ENCODE measurements at places on chromosomes 4 and X.

- DNase-seq = no peak
Measured at GRCh38 chrX:118698516-118699170, 28.8 kb upstream of the IL13RA1 start.

- no peak for DNase-seq
Measured at GRCh38 chrX:108216919-108217571, 125.5 kb downstream of the ATG4A start.

DNA sequence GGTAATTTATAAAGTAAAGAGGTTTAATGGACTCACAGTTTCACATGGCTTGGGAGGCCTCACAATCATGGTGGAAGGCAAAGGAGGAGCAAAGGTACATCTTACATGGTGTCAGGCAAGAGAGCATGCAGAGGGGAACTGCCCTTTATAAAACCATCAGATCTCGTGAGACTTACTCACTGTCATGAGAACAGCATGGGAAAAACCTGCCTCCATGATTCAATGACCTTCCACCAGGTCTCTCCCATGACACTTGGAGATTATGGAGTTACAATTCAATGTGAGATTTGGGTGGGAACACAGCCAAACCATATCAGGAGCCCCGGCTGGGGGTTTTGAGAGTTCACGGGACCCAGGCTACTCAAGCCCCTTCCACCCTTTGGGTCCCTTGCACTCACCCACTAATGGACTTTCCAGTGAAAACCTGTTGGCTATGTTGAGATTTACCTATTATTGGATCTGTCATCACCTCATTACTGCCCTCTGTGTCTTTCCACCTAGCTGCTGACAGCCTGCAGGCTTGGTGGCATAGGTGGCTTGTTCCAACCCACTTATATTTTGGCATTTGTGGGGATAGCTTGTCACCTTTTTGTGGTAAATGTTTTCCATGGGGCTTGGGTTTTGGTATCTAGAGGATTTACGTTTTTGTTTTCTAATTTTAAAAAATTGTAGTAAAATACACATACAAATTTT lies 24.0 kb downstream of the IGFBP7 start:
- no peak for DNase-seq

DNA sequence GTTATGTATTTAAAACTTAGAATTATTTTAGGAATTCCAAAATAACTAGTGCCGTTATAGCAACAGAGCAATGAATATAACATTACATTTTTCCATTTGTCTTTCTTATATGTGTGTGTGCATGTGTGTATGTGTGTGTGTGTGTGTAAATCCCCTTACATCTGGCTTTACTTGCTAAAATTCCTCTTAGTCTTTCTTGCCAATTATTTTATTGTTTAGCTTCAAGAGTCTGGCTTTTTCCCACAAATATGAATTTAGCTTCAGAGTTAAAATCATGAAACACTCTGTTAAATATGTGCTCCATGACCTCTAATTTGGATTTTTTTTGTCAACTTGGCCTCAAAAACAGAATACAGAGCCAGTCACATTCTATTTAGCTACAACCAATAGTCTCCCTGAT lies 18.9 kb downstream of the FGF13 start:
- no peak for DNase-seq

DNA sequence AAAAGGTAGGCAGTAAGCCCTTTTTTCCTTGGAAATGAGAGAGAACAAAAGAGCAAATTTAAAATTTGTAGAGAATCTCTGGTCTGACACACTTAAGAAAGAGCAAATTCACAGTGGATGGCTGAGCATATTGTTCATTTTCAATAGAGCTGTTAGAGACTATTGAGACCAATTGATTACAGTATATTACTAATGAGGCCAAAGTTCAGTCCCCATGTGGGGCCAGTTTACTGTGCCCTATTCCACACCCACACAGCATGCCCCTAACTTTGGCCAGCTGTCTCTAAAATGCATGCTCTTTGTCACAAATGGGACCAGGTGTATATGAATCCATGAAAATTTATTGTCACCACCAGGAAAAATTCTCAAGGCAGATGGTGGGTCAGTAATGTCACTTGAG lies 470.5 kb downstream of the PCDH7 start:
- no peak for DNase-seq

DNA sequence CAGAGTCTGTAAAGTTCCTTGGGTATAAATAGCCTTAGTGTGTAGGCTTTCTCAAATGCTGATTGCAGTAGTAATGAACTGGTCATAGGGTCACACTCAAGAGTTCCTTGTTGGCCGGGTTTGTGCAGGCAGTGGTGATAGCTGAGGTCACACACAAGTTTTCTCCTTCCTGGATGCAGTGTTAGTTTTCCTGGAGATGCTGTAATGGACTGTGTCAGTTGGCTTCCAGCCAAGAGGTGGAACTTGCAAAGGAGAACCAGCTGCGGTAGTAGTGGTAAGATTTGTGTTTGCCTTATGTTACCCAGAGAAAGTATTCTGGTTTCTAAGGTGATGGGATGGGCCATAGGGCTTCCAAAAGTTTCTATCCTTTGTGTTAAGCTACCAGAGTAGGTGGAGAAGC lies 409.8 kb upstream of the FRG1 start:
- no peak for DNase-seq

DNA sequence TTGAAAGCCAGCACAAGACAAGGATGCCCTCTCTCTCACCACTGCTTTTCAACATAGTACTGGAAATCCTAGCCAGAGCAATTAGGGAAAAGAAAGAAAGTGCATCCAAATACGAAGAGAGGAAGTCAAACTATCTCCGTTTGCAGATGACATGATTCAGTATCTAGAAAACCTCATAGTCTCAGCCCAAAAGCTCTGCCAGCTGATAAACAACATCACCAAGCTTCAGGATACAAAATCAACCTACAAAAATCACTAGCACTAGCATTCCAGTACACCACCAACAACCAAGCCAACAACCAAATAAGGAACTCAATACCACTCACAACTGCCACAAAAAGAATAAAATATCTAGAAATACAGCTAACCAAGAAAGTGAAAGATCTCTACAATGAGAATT lies 38.6 kb downstream of the COX7B2 start:
- DNase-seq = no peak

- no peak for DNase-seq
Measured at GRCh38 chr4:140252141-140252741, 98.3 kb upstream of the MAML3 start.

- DNase-seq = no peak
Measured at GRCh38 chr4:181911420-181911819, 331.8 kb upstream of the TENM3 start.

DNA sequence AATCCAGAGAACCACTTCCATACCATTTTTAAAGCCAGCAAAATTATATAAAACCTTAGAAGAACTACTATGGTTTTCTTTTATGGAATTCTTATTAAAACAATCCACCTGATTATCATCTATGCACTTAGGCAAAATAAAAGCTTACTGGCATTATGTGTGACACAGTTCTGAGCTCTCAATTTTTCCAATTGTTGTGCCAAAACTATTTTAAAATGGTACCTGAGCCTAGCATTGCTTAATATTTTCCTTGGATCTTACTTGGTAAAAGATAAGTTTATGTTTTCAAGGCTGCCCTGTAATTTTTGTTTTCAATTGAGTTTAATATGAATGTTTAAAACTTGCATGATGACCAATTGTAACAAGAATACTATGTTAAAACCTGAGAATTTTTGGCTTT lies 201.3 kb downstream of the MAD2L1 start:
- no peak for DNase-seq

GRCh38 chr4:22071749-22072148 lies 123.2 kb upstream of the KCNIP4 start:
- DNase-seq = no peak

DNA sequence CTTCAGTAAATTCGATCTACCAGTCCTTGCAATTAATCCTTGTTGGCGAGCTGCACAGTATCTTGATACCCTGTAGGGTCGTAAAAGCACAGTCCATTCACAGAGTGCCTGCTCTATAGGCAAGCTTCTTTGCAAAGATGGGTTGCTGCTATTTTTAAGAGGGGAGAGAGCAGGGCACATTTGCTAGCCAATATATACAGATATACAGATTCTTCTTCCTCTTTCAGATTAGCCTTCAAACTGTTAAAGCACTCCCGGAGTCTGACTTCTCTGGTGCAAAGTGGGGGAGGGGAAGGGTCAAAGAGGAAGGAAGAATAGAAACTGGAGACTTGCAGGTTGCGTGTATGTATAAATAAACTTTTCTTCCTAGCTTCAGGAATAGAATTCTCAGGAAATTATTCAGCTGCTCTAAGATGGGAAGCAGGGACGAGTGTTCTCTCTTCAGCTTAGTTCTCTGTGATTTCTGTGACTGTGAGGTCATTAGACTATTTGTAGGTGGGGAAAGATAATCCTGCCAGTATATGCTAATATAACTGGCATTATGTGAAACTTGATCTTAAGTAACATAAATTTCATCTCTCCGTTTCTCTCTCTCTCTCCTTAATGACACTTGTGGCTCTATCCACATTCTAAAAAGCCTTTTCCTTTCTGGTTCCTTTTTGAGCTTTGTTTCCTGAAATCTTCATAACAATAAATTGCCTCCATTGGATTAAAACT lies at the start of gene CYSLTR1:
CYSLTR1 (minus strand) TSS at position 242 of the 717 bp plus-strand sequence. CDS start 53,865 bp downstream, outside the sequence.
- DNase-seq = no peak

- no peak for DNase-seq
Measured at GRCh38 chr4:176635372-176636261, 157.1 kb downstream of the VEGFC start.

DNA sequence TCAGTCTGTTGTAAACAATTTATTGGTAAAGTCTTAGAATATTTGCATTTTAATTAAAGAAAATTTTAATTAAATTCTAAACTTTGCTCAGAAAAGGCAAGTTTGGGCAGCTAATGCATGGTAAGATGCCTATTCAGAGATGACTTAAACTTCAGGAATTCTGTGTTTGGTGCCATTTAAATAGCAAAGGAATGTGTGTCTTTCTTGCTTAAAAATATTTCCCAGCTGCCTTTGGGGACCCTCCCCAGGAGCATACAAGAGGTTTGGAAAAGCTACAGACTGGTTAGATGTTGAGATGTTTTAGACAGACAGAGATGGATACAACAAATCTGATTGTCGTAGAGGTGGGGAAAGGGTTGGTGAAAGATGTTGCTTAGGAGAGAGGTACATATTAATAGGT lies 36.5 kb downstream of the AFF2 start:
- no peak for DNase-seq

GRCh38 chr4:93646233-93646930 lies 182.2 kb upstream of the ATOH1 start:
- no peak for DNase-seq

DNA sequence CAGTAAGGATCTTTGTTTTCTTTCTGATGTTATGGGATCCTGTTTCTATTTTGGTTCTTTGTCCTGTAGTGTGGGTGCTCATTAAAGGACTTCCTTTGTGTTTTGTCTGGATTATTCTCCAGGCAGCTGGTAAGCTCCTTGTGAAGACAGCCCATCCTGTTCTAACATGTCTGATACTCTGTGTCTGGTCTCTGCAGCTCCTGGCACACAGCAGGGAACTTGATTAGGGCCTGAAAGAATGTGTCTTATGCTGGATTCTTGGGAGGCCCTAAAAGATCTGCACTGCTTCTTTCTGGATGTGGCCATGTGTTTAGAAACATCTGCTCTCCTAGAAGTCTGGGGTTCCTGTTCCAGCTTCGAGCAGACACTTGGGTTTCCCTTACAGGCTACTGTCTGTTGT lies 38.1 kb upstream of the ATXN3L start:
- no peak for DNase-seq

- DNase-seq = no peak
Measured at GRCh38 chr4:14308229-14308651, 680.7 kb upstream of the BOD1L1 start.

DNA sequence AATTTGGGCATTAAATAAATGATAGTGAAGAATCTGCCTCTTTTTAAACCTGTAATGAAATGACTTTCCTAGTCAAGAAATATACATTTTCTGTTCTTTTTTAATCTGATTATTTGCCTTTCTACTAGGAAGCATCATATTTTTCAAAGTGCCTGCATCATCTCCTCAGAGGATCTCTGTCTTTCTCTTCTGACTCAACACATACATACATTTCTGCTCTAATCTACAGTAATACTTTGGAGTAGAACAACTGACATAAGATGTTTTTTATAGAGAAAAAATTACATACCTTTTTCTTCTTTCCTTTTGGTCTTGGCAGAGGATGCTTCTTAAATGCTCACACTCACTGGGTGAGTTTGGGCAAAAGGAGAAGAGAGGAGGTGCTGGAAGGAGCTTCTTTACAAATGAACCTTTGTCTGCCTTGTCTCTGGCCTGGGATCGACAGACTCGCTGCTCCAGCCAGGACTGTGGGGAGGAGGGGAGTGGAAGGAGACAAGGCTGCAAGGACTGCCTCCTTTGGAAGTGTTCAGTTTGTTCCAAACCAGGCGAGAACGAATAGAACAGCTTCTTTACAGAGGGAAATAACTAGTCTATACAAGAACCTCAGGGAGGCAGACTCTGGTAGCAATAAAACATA lies at the start of gene SCRG1:
SCRG1 (minus strand) TSS at position 338 of the 637 bp plus-strand sequence. CDS start 7,702 bp downstream, outside the sequence.
- no peak for DNase-seq

- DNase-seq = no peak
Measured at GRCh38 chr4:3009422-3009821, 46.1 kb downstream of the GRK4 start.

- no peak for DNase-seq
Measured at GRCh38 chr4:154406018-154406795, 85.4 kb downstream of the DCHS2 start.

DNA sequence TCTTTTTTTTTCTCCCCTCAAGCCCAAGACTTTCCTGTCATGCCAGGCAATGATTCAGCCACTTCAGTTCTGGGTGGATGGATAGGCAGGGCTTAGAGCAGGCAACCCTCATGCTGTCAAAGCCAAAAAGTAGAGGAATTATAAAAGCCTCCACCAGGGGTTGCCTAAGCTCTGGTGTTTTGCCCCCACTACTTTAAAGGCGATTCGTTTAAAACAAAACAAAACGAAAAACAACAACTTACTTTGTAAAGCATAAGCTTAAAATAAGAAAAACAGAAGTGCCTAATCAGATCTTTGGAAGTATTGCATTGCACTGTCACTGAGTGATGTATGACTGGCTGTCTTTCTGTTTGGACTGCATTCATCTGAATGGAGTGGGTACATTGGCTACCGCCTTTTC lies 5.3 kb upstream of the IDS start:
- DNase-seq = no peak

DNA sequence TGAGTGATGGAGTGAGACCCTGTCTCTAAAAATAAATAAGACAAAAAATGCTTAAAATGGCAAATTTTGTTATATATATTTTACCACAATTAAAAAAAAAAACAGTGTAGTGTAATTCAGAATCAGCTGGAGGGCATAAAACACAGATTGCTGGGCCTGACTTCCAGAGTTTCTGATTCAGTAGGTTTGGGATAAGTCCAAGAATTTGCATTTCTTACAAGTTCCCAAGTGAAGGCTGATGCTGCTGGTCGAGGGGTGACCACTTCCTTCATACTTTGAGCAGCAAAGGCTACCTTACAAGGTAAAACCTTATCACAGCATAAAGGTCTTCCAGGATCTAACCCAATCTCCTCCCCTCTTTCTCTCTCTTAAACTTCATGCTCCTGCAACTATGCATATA lies 40.7 kb downstream of the KLHL8 start:
- DNase-seq = no peak

Measured in CD4-positive, alpha-beta T cell treated with Interleukin-6 at 100 ng/mL for 8 hours (primary cell).